ENCODE measurements at places on chromosomes 2 and 18. TPM values are rescaled to one million over a fixed set of nuclear protein-coding genes. Genes with fewer than 3 reads are reported as not detected.

Gene PNKD
- polyA plus RNA-seq, result 45.9 TPM

Gene CELF4
- polyA plus RNA-seq, result not detected

Gene MBP
- 4.7 TPM for polyA plus RNA-seq

Gene UGT1A5
- polyA plus RNA-seq, result not detected

Gene GPATCH11
- 4.7 TPM for polyA plus RNA-seq

Gene ANKRD30BL
- not detected for polyA plus RNA-seq

Gene NCL
- polyA plus RNA-seq, result 165 TPM

Gene CRYBA2
- polyA plus RNA-seq, result not detected

Gene TMEM198
- 0.83 TPM for polyA plus RNA-seq

Gene SH3BP4
- 224 TPM for polyA plus RNA-seq

Gene PSD4
- 0.37 TPM for polyA plus RNA-seq

Gene MSGN1
- polyA plus RNA-seq, result not detected

Gene GPR45
- polyA plus RNA-seq, result not detected

Gene CD207
- polyA plus RNA-seq, result not detected

Gene SS18
- 120 TPM for polyA plus RNA-seq

Gene POTEC
- not detected for polyA plus RNA-seq

Gene CMPK2
- polyA plus RNA-seq, result not detected

Gene CHRNG
- not detected for polyA plus RNA-seq

Measured in AG04450 (cell line).